AML-193 (cell line): ENCODE measurements at places on chromosomes 6 and 20.

DNA sequence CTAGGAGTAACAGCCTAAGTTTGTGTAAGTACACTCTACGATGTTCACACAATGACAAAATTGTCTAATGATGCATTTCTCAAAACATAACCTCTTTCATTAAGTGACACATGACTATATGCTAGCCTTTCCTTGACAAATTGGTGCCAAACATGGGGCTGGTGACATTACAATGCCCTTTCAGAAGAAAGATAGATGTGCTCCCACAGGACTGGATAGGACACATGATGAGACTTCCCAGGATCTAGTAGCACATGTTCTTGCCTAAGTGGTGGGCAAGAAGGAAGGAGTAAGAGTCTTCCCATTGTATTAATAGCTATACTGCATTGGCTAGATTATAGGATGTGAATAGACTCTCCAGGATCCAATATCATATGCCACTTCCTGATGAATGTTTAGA, 21.5 kb downstream of the ZKSCAN3 start:
- DNase-seq, result no peak

DNA sequence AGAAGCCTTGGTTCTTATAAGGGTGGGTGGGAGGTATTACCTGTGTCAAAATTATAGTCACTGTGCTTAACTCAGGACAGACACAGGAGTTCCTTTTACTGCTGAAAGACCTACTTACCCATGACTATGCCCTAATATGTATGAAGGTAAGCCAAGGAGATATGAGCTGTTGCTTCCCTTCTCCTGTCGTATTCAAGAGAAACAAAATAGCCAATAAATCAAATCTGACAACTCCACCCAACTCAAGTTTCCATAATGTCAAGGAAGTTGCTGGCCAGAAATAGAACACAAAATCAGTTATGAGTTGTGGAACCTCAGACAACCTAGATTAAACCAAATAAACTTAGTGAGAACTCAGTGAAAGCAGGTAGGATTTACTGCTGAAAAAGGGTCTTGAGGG, 25.1 kb downstream of the ZNF133 start:
- no peak for DNase-seq

DNA sequence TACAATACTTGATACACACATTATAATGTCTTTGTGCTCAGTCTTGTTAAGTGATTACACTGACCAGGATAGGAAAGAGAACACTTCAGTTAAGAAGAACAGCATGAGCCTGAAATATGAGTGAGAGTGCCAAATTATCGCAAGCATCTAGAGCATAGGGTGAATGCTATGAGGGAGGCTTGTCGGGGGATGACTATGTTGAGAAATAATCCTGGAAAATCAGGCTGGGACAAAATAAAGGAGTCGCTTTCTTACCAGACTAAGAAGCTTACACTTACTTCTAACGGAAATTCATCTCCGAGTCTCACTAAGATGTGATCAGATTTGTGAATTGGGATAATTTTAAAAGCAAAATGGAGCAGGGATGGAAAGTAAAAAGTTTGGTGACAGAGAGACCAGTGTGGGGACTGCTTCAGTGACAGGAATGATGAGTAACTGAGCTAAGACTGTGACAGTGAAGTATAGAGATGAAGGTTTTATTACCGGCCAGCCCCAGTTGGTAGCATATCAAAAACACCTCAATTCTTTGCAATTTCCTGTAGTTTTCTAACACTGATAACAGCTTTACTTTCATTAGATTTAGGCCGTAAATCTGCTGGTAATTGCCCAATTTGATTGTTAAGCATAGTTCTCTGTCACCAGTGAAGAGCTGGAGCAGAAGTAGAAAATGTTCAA, 48.4 kb upstream of the DEFB112 start:
- DNase-seq, result no peak

GRCh38 chr20:13180986-13181889, 39.8 kb upstream of the ISM1 start:
- no peak for DNase-seq

GRCh38 chr6:19297880-19298279, 539.3 kb upstream of the ID4 start:
- DNase-seq, result no peak

DNA sequence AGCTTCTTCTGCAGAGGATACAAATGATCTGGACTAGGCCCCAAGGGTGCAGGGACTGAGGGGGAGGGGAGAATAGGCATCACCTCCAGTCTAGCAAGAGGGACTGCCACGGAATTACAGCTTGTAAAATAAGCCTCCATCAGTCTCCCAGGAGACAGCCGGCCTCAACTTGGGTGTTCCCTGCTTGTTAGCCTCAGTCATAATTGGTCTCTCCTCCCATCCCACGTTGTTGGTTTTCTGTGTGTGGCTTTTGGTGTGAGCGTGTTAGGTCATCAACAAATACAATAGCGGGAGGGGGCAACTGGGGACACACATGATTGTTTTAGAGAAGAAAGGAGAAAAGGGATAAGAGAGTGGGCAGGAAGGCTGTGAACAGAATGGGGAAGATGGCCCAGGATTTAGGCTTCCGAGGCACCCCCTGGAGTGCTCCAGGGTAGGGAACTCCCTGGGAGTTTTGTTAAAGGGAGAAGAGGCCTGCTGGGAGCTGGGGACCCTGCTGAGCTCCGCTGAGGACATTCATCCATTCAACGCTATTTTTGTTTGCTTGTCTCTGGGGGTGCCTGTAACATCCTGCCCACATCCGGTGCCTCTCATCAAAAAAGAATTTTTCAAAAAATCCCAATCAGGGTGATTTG, 9.2 kb downstream of the FOXA2 start:
- DNase-seq, result no peak

DNA sequence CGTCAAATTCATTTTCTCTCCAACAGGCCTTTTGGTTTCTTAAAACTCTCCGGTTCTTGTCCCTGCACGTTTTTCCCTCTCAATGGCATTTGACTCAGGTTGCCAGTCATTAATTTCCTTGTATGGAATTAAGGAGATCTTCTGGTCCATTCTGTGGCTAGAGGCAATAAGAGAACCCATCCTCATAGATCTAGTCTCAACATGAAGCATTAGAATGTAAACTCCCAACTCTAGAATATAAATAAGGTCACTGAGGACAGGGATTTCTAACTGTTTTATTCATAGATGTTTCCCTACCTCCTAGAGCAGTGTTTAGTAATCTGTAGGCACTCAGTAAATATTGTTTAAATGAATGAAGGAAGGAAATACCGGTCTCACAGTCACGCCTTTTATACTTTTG, 185.2 kb upstream of the FLRT3 start:
- no peak for DNase-seq

GRCh38 chr6:72580281-72580940, 41.5 kb upstream of the KCNQ5 start:
- DNase-seq, result peak; percentile 99

- DNase-seq, result peak; percentile 39
Measured at GRCh38 chr6:100617633-100618350, 153.1 kb upstream of the SIM1 start.

DNA sequence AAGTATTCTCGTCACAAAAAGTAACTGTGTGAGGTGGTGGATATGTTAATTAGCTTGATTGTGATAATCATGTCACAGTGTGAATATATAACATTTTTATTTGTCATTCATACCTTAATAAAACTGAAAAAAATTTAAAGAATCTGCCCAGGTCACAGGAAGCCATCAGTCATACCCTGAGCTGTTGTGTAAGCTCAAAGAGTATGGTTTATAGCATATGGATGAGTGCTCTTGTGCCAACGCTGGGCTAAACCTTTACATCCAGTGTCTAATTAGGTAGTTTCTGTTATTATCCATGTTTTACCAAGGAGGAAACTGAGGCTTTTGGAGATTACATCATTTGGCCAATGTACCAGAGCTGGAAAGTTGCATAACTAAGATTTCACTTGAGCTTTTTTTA, 11.4 kb downstream of the PKIG start:
- DNase-seq, result peak; percentile 14

DNA sequence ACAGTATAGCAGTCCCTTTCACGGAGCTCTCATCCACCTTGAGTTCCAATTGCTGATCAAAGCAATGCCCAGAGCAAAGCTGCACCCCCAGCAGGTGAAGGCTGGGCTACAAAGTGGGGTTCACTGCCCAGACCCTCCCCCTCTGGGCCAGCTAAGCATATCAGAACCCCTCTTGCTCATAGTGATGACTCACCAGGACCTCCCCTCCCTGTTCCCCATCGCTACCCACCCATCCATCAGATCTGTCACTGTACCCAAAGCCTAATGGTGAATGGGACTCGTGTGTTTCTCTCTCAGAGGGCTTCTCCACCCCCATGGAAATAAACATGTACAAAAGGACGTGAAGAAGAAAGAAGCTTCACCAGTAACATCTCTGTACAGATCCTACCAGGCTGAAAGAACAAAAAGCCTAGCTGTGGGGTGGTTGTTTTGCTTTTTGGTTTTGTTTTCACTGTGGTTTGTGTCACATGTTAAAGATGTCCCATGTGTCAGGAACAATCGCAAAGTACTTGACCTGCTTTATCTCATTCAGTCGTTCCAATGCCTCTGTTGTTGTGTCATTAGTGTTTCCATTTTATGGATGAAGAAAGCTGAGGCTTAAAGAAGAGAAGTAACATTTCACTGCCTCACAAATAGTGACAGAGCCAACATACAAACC, 518.5 kb downstream of the CD83 start:
- no peak for DNase-seq

DNA sequence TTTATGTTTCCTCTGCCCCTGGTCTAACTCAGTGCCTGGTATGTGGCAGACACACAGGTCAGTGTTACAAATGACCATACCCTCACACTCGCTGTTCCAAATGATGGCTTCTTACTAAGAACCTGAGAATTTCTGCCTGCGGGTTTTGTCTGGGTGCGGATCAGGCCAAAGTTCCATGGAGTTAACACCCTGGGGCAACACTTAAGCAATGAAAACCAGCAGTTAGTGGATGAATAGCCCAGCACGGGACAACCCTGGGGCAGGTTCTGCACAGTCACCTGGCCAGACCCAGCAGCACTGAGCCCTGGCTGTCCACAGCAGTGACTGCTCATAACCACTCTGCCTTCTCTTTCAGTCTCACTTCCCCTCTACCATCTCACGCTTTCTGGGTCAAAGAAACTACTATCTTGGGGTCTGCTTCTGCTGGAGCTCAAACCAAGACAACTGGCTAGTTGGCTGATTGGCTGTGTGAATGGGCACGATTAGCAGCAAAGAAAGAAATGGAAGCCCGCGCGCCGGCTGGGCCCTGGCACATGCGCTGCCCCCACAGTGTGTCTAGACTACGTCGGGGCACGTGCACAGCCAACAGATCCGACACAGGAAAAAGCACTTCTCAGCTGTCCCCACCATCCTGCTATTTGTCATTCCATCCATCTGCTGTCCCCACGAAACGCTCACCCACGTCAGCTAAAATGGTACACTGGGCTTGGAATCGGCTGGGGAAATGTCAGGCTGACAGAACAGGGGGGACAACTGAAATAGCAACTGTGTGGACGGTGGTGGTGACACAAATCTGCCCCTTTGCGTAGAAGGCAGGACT, 36.6 kb downstream of the MGME1 start:
- DNase-seq, result no peak

DNA sequence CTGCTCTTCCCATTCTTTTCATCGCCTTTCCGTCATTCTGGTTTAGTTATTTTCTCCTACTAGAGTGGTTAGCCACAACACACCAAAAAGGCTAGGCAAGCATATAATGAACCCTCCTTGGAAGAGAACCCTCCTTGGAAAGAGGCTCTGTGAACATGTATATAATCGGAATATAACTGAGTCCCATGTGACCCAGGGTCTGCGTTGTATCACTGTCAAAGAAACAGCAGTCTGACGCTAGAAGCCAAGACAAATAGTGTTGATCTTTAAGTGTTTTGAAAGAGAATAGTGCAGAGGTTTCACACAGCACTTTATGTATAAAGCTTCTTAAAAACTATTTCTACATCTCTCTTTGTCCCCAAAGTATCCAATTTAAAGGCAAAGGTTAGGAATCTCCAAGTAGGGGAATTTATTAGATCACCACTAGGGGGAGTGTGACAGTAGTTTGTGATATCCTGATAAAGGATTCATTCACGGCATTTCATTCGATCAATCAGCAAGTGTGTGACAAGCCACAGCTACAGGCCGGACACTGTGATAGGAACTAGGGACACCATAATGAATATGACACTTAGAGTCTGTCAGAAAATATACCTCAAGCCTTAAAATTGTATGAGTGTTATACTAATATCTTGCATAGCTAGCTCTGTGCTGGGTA, 395.3 kb downstream of the CD109 start:
- peak; percentile 54 for DNase-seq

- no peak for DNase-seq
Measured at GRCh38 chr6:105791179-105791578, 295.0 kb upstream of the PRDM1 start.

DNA sequence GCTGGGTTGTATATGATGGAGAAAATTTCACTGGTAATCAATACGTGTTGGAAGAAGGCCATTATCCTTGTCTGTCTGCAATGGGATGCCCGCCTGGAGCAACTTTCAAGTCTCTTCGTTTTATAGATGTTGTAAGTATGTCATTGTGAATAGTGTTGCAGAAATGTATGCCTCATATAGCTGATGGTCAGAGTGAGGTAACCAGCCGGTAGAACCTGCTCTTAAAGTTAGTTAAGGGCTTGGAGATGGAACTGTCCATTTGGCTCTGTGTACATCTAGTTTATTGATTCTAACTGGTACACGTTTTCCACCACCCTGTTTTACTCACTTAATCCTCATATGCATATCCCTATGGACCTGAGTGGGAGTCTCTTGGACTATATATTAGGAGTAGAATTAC, 73.5 kb downstream of the RTN4IP1 start:
- DNase-seq, result no peak

GRCh38 chr6:110699780-110700179, 115.5 kb downstream of the CDK19 start:
- no peak for DNase-seq

DNA sequence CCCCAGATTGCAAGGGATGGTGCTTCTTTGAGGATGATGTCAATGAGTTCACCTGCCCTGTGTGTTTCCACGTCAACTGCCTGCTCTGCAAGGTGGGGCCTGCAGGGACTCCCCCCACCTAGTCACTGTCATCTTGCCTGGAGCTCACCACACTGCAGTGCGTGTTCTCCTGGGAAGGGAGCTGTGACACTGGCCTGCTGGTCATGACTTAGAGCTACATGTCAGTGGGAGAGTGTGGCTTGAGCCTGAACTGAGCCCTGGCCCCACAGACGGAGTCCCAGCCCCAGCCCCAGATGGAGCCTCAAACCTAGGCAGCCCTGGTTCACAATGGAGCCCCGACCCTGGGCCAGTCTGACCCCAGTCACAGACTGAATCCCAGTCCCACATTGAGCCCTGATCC, 19.3 kb downstream of the RBCK1 start:
- DNase-seq, result no peak

DNA sequence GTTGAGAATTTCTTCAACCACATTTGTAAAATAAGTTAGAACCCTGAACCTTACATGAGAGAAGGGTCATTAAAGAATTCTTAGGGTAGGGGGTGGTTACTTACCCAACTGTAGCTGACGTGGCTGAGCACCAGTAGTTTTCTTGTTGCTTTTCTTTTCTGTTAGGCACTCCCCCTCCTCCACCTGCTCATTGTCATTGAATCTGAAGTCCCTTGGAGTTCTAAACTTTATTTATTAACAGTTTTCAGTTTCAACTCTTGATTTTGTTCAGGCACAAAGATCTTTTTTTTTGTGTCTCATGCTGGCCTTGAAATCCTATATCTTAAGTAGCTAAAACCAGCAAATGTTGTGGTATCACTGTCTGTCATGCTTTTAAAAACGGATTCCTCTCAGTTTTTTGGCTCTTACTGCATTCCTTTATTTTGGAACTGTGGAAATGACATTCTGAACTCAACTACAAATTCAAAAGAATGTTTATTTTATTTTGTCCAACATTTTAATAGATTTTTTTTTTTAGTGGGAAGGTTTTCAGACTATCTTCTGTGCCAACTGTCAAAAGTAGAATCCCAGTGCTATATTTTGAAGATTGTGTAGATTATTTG, 465.2 kb downstream of the PHF3 start:
- DNase-seq, result no peak
